ENCODE measurements at places on chromosomes 12 and 14. TPM values are rescaled to one million over a fixed set of nuclear protein-coding genes. Genes with fewer than 3 reads are reported as not detected.

The ADAM21 gene
- total RNA-seq: 0.97 TPM

The EML1 gene
- 17.9 TPM for total RNA-seq

The SERPINA10 gene
- total RNA-seq: not detected

The KRT71 gene
- total RNA-seq: not detected

The AKT1 gene
- 164 TPM for total RNA-seq

The OAS3 gene
- 0.38 TPM for total RNA-seq

The NPFF gene
- not detected for total RNA-seq

The EIF5 gene
- total RNA-seq: 133 TPM

All from GM23248 (cell line).